ENCODE measurements at places on chromosomes 6 and 20.

- ATAC-seq: no peak
These were observed 49.4 kb downstream of the DTD1 start for GRCh38 chr20:18637224-18637623.

DNA sequence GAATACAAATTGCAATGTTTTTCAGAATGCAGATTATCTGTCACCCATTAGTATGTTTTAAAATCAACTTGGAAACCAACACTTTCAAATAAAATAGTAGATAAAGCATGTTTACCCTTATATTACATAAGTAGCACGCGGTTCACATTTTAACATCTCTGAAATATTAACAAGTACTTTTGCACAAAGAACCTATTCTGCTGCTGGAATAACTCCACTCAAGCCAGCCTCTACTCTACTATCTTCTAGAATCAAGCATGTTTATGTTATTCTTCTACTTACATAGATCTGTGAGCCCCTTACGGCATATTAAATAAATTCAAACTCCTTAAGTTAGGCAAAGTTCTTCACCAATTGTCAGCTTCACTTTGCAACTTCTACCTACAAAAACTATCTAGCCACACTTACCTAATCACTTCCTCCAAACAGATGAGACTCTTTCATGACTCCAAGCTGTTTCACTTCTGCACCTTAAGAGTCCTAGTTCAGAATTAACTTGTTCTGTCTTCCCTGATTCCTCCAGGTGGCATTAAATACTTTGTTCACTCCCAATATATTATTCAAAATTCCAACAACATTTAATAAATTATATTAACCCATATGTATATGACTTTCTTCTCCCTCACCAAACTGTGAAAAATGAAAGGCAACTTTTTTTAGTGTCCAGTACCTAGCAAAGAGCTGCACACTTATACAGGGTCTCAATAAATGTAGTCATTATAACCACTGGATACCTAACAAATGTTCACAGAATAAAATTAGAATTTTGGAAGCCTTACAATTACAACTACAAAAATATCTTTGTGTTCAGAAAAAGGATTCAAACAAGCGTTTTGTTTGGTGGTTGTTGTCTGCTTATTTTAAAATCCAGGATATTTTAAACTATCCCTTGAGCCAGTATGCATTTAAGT is 12.1 kb downstream of the CEP85L start:
- peak; percentile 46 for ATAC-seq

GRCh38 chr20:34369265-34369664 is 6.2 kb downstream of the ITCH start:
- ATAC-seq: peak; percentile 79

GRCh38 chr20:11090751-11091150 is 417.0 kb upstream of the JAG1 start:
- ATAC-seq: no peak
